ENCODE measurements at places on chromosomes 12 and 14. TPM values are rescaled to one million over a fixed set of nuclear protein-coding genes. Genes with fewer than 3 reads are reported as not detected.

Gene PTPRB
- 2.9 TPM for total RNA-seq

Gene TAS2R31
- total RNA-seq = 2.3 TPM

DNA sequence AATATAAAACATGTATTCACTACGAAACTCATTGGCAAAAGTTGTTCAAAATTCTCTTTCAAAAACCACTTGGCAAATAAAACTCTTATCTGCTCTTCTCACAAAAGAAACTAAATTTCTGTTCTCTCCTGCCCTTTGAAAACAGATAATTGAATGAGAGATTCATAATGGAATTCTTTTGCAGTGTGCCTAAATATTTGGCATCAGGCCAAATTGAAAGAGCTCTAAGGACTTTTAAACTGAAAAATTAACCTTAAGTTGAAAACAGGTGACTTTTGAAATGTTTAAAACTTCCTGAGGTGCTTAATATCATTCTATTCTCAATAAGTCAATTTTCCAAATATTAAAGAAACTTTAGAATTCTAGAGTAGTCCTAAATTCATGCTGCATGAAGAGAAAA lies 136.4 kb downstream of the FSCB start:
- no peak for DNase-seq

GRCh38 chr12:106145539-106146447 lies 7.0 kb upstream of the NUAK1 start:
- no peak for DNase-seq

Gene IL23A
- 3.7 TPM for total RNA-seq

DNA sequence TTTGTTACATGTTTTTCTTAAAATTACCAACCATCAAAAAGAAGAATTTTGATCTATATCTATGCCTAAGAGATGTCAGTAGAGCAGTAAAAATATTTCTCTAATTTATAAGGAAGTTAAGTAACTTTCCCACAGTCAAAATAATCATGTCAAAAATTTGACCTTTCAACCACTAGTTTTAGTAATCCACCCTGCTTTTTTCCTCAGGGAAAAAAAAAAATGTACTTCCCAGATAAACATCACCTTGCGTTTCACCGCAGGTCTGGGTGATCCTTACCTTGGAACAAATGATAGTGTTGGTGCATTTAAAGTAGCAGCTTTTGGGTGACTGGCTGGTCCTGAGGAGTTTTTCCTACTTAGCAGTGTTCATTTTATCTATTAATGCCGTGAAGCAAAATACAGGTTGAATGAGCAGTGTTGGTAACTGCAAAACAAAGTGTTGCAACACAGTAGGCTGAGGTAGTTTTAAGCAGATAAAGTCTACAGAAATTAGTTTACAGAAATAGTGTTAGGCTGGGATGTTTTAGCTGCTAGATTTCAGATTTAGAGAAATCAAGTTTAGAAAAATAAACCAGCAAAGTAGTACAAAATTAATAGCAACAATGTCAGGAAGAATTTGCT lies 137.2 kb upstream of the DNM1L start:
- no peak for DNase-seq

Gene HHIPL1
- total RNA-seq = 0.35 TPM

DNA sequence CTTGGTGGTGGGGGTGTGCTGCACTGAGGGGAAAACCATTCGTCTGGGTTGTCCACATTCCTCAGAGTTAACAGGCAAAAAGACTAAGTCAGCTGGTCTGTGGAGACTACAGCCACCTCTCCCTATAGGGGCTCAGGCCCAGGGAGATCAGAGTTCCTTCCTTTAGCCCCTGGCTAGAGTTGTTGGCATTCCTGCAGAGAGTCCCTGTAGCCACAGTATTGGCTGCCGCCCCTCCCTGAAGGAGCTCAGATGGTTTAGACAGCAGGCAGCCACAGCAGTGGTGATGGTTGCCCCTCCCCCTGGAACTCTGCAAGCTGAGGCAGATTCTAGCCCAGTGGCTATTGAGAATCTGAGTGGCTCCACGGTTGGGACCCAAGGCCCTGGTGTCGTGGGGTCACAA lies 1072.5 kb upstream of the ATXN7L3B start:
- DNase-seq = no peak

- peak; percentile 27 for DNase-seq
These were observed 33.0 kb downstream of the PTPN21 start for GRCh38 chr14:88521818-88522217.
